ENCODE measurements at places on chromosomes 7 and 10.

- DNase-seq = no peak
Measured at GRCh38 chr10:34707656-34708055, 107.4 kb downstream of the PARD3 start.

GRCh38 chr7:106731187-106731586 lies 70.2 kb upstream of the CCDC71L start:
- DNase-seq = peak; percentile 91

GRCh38 chr10:131806146-131806545 lies 94.7 kb upstream of the PPP2R2D start:
- no peak for DNase-seq

DNA sequence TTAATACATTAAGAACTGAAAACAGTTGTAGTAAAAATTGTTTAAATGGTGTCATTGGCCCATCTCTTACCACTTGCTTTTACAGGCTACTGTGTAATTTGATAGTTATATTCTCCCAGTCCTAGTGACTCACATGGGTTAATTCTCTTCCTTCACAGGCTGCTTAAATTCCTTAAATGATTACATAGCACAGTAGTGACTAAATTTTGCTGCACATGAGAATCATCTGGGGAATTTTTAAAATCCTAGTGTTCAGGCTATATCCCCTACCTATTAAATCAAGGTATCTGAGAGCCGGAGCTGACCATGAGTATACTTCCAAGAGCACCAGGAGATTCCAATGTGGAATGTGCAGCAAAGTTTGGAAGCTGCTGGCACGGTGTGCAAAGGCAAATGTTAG lies 45.3 kb upstream of the ZNF800 start:
- DNase-seq = no peak

DNA sequence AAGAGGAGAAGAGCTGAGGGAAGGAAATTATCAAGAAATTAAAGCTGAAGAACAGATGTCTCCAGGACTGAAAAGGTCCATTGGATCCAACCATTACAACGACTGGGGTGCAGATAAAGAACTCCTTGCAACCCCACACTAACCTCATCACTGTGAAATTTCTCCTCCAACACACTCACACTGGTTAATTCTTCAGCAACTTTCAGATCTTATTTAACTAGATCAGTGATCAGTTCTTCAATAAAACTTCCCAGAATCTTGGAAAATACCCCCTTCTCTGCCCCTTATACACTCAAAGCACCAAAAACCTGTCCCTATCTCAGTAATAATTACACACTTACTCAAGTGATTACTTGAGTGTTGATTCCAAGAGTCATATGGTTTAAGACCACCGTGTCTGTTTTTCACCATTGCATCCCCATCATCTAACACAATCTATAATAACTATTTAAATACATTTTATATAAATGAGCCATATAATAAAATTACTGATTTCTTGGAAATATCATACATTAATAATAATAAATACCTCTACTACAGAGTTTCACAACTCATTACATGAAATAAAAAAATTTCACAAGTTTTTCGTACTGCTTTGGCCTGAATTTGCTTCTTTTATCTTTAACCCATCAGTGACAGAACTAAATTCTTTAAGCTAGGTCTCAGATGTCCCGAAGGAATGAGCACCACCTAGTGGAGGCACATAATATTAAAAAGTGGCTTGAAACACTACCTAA lies 123.7 kb downstream of the MPP7 start:
- peak; percentile 55 for DNase-seq
